ENCODE measurements at places on chromosomes 4 and X.

DNA sequence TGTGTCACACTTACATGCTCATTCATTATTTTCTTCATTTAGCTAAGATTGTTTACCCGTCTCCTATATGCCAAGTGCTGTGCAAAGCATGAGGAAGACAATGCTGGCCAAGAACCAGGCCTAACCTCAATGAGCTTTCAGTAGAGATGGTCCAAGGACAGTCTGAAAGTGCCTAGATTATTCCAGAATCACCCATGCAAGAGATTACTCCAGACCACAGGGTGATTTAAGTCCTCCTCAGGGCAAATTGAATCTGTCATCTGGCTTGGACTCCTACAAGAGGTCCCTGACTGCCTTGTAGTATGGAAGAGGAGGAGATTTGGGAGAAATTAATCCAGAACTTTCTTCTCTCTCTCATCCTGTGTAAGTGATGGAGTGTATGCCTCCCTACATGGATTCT, 99.4 kb upstream of the NDP start:
- no peak for DNase-seq

DNA sequence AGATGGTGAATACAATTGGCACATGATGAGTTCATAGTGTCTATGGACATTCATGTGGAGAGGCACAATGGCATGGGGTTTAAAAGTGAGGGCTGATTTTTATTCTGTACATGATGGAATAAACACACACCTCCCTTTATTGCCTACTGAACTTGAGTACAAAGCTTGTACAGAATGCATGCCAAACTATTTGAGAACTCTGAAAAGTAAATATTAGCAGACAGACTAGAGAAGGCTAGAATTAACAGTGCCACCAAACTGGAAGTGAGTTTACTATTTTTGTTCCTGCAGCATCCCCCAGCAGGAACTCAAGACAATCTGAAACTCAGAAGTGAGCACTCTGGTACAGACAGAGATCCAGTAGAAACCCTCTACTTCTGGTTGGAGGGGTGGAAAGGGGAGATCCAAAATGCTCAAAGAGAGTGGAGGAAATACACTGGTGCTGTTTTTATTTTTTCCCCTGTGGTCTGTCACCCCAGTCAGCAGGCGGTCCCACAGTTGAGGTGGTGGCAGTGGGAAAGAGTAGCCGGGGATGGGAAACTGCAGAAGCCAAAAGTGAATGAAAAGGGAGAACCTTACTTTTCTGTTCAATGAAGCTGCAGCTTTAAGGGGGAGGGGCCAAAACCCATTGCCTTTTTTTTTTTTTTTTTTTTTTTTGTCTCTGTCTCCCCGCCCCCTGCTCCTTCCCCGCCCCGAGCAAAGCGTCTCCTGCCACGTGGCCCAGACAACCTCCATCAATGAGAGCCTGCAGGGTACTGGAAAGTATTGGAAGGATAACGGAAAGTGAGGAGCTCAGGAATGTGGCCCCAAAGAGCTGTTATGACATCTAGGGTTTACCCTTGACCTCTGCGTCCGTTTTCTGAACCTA, 20.5 kb downstream of the AKAP4 start:
- no peak for DNase-seq

DNA sequence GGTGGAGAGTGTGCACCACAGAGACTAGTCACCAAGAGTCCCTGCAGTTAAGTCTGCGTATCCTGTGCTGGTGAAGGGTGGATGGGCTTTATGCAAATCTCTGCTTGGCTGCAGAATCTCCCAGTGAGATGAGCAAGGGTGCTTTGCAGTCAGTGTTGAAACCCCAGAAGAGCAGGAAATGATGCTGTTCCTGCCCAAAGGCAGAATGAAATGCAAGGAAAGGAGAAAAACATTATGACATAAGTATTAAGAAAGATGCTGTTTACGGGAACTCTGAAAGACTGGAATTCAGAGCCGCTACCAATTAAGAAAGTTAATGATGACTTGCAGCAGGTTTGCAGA, 25.4 kb upstream of the ACSL1 start:
- no peak for DNase-seq

DNA sequence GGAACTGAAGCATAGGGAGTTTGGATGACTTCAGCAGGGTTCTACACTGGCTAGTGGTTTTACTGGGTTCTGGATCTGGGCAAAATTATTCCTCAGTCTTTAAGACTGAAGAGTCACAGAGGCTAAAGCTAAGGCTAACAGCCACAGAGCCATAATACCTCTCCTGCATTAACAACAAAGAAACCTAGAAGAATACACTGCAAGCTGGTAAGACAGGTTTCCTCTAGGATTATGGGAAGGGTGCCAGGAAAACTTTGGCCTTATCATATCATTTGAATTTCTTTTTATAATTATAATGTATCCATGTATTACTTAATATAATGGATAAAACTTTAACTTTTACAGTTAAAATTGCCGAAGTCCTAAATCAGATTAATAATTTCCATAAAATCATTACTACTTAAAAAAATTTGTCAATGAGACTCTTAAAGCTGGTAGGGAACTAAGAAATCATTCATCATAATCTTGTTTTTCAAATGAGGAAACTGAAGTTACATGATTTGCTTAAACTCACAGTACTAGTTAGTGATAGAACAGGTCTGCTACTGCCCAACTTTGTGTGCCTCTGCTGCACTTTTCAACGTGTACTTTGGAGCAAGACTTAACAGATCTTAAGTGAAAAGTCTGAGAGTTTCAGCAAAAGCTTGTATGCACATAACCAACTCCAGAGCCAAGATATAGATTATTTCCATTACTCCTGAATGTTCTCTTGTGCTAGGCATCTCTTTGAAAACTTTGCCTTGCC, 24.2 kb upstream of the PGRMC2 start:
- DNase-seq: no peak

GRCh38 chrX:154123241-154124219, 20.5 kb upstream of the OPN1LW start:
- no peak for DNase-seq
